Renal cortex interstitium (tissue), 15 donors: ENCODE measurements at places on chromosomes 2 and 18. TPM values are rescaled to one million over a fixed set of nuclear protein-coding genes. Genes with fewer than 3 reads are reported as not detected.

CNDP1 gene
- 1.2 TPM for polyA plus RNA-seq

AGFG1 gene
- 73.4 TPM for polyA plus RNA-seq

RAPGEF4 gene
- polyA plus RNA-seq, result 8.0 TPM

DSC1 gene
- 2.0 TPM for polyA plus RNA-seq

DNAJC5G gene
- polyA plus RNA-seq, result 1.4 TPM

STEAP3 gene
- polyA plus RNA-seq, result 1.7 TPM
